ENCODE measurements at places on chromosomes 5 and 9. TPM values are rescaled to one million over a fixed set of nuclear protein-coding genes. Genes with fewer than 3 reads are reported as not detected.
A peak's percentile ranks its signal among the peaks of the same experiment; 100 is the strongest.

DNA sequence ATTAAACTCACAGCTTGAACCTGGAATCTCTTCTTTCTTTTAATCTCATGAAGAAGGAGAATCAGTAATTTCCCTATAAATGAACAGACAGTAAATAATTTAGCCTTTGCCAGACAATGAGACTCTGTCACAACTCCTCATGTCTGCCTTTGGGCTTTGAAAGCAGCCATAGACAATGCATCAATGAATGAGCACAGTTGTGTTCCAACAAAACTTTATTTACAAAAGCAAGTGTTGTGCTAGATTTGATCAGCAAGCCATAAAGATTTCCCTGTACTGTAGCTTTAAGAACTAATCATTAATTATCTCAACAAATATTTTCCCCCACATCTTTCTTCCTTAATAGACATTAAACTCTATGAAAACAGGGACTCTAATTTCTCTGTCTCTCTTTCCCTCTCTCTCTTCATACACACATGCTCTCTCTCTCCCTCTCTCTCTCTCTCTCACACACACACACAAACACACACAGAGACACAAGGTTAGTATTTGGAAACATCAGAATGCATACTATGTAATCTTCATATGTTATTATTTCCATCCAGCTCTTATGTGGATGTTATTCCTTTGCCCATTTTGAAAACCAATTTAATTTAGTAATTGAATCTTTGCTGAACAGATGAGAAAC is 1209.8 kb upstream of the CDH6 start:
- no peak for DNase-seq

- peak; percentile 20 for DNase-seq
Measured at GRCh38 chr9:33297432-33297831, 7.1 kb downstream of the NFX1 start.

GRCh38 chr5:74241751-74242140 is 398.8 kb downstream of the ENC1 start:
- DNase-seq: no peak

Gene NKD2
- 2.4 TPM for polyA plus RNA-seq

DNA sequence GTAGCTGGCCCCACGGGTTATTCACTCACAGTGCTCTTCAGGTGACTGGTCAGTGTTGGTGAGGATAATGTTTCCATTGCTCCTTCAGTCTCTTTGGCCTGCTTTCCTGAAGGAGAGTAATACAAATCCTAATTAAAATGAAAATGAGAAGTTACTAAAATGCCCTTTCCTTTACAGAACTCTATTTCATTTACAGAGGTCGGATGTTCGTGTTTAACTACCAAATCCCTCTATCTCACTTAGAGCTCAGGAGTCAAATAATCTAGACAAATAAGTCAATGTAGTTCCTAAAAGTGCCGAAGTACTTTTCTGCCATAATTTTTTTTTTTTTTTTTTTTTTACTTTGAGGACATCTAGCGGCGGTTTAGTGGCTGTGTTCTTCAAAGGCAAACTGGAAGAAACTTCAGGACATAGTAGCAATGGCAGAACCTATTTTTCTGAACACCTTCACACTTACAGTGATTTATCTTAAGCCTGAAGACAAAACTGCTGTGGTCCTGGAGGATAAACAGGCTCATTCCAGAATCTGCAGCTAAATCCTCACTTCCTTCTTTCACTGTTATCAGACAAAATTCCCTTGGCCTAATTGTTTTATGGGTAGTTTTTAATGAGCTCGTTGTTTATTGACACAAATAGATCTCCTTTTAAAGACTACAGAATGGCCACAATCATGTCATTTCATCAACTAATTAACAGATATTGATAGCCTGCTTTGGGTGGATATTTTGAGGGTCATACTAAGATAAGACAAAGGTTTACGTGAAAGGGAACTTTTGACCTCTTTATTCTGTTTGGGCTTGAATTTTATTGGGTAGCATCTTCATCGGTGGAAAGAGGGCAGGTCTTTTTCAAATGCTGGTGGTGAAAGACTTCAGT is 207.6 kb upstream of the DMRTA1 start:
- no peak for DNase-seq

Gene OBP2B
- not detected for polyA plus RNA-seq

Gene IFNK
- polyA plus RNA-seq: not detected

- DNase-seq: peak; percentile 65
Measured at GRCh38 chr9:113614843-113615648, 151.5 kb downstream of the RGS3 start.

DNA sequence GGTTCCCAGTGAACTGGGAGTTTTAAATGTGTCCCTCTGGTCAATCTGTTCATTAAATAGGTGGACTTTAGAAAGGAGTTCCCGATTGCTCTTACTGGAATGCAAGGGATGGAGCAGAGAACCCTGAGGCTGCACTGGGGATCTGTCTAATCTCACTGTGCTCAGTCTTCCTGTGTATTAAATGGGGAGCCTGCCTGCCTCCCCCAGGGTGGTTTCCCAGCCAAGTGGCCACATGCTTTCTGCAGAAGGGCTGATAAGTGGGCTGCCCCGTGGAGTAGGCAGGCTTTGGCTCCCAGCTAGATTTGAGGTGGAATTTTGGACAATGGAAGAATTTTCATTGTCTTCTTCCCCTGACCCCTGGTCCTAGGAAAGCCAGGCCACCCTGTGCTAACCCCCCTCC is 14.0 kb upstream of the PHYHD1 start:
- DNase-seq: no peak

DNA sequence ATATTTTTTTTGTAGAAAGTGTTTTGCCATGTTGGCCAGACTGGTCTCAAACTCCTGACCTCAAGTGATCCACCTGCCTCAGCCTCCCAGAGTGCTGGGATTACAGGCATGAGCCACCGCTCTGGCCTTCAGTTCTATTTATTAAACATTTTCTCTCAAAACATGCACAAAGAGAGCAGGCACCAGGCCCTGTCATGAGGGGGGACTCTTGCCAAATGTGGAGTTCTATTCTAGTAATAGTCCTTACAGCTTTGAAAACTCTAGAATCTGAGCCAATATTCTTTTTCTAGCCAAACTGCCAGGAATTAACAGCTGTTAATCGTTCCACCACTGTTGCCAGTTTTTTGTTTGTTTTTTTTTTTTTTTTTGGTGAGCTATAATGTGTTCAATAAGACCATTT is 124.6 kb downstream of the TARS1 start:
- peak; percentile 40 for DNase-seq

- no peak for DNase-seq
Measured at GRCh38 chr9:20405078-20405477, 217.2 kb downstream of the MLLT3 start.

- no peak for DNase-seq
Measured at GRCh38 chr5:38420246-38420645, 136.2 kb downstream of the LIFR start.

GRCh38 chr5:81537905-81538547 is 144.1 kb upstream of the ACOT12 start:
- no peak for DNase-seq

Gene AGXT2
- not detected for polyA plus RNA-seq

DNA sequence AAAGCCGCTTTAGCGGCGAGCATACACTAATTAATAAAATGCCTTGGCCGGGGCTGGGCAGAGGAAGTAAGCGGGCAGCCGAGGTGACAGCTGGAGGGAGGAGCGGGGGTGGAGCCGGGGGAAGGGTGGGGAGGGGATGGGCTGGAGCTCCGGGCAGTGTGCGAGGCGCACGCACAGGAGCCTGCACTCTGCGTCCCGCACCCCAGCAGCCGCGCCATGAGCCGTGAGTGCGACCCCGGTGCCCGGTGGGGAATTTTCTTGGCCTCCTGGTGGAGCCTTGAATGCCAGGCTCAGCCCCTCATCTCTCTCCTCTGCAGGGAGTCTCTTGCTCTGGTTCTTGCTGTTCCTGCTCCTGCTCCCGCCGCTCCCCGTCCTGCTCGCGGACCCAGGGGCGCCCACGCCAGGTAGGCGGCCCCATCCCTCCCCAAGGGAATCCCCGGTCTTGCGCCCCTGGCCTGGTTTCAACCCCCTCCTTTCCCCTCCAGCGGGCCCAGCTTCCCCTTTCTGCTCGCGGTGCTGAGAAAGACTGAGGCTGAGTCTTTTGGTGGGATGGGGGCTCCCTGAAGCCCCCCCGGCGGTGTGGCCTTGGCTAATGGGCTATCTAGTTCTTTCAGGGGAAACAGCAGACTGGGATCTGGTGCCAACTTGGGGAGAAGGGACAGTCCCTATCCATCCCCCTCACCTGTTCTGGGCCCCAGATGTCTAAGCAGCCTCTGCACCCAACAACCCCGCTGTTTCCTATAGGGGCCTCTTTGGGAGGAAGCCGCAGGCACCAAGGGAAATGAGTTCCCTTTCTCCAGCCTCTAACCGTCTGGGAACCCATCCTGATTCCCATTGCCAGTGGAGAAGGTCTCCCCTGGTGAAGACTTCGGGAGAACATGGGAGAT is at the start of gene PTGS1:
TSS of gene PTGS1 (plus strand) at position 156 of the 887 bp plus-strand sequence. CDS start at position 217, 61 bp downstream.
- DNase-seq: no peak

GRCh38 chr5:87572090-87572489 is 159.4 kb upstream of the CCNH start:
- DNase-seq: no peak

DNA sequence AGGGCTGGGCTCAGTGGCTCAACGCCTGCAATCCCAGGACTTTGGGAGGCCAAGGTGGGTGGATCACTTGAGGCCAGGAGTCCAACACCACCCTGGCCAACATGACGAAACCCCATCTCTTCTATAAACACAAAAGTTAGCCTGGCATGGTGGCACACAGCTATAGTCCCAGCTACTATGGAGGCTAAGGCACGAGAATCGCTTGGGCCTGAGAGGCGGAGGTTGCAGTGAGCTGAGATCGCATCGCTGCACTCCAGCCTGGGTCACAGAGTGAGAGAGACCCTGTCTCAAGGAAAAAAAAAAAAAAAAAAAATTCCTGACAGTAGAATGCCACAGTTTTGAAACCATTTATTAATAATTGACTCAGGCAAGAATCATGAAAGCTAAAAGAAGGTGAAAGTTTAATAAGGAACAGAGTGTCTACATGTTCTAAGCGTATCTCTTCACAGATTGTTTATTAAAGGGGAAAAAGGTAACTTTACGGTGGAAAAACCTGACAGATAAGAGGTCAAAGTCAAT is 5.7 kb upstream of the PTGR1 start:
- DNase-seq: no peak

DNA sequence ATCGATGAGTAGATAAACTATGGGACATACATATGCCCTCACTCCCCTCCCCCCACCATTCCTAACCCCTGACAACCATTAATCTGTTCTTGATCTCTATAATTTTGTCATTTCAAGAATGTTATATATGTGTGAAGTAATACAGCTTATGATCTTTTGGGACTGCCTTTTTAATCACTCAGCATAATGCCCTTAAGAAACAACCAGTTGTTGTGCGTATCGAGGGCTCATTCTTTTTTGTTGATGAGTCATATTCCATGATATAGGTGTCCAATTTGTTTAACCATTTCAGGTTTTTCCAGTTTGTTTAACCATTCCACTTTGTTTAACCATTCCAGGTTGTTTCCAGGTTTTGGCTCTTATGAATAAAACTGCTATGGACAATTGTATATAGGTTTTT is 75.6 kb downstream of the ARHGEF28 start:
- no peak for DNase-seq

DNA sequence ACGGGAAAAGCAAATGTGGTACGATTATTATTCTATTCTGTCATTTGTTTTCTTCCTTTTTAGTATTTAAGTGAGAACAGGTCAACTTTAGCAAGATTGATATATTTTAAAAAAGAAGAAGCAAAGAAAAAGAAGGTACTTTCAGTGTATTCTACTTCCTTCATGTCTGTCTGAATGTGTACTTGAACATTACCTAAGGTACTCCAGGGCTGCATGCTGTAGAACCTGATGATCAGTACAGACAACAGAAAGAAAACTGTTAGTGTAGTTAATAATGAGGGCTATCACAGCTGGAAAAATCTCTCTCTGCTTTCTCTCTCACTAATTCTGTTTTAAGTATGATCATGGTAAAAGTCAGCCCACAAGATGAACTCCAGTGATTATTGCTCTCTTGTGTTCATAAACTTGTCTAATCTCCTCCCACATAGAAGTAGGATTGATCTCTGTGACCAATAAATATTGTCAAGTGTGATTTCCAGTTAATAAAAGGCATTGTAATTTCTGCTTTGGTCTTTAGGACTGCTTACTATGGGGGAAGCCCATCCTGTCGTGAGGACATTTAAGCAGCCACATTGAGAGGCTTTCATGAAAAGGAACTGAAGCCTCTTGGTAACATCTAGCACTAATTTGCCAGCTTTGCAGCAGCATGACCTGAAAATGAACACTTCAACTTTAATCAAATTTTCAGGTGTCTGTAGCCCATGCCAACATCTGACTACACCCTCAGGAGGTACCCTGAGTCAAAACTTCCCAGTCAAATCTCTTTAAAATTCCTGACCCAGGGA is 864.0 kb upstream of the ACO1 start:
- DNase-seq: no peak

DNA sequence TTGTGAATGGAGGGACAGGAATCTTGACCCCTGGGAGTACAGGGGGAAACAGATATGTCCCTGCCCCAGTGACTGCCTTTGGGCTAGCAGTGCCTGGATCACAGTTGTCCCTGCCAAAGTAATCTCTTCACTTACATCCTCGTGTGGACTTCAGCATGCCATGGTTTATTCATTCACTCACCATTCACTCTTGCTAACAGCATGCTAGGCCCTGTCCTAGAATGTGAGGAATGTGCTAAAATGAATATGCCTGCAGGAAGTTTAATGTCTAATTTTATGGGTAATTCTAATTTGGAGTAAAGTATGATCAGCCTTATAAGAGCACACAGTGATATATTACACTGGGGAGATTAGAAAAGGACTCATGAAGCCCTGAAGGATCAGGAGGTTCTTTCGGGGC is 63.0 kb downstream of the FAT2 start:
- DNase-seq: no peak

Gene PCDHA4
- 0.14 TPM for polyA plus RNA-seq

- DNase-seq: no peak
Measured at GRCh38 chr9:89359751-89360261, 41.5 kb downstream of the SECISBP2 start.

DNA sequence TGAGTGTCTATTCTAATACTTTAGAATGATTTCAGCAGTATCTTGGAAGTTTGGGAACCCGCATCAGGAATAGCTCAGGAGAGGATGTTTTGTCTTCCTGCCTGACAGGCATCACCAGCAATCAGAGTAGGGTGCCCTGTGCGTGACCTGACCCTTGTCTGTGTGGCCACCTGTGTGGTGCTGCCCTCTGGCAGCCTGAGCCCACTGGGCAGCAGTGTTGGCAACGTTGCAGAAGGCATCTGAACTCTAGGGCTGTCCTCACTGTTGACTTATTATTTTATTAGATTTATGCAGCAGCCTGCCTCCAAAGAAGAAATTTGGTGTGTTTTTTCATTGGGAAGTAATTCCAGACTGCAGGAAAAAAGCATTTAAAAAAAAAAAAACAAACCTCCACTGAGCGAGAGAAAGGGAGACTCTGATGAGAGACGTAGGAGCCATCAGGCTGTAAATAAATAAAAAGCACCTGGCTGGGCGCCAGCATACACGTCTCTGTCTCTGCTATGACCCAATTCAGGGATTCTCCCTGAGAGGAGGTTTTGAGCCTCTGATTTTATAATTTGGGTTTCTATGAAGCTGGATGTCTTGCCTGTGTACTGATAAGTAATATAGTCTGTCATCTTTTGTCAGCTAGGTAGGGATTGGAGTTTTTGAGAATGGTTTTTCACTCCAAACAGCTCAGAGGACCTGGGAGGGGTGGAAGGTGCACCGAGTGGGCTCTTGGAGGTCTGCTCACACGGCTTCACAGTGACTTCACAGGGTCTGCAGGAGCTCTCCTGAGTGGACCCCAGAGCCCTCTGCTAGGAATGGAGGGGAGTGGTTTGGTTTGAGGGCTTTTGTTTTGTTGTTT is 49.0 kb downstream of the FAM78A start:
- no peak for DNase-seq

GRCh38 chr5:10727861-10728260 is 33.2 kb downstream of the DAP start:
- DNase-seq: no peak

Gene WWC1
- 0.35 TPM for polyA plus RNA-seq

GRCh38 chr5:142248853-142249462 is 75.9 kb downstream of the SPRY4 start:
- DNase-seq: no peak

Gene SURF1
- polyA plus RNA-seq: 30.6 TPM
